Endothelial cell (in vitro differentiated cells): ENCODE measurements at places on chromosomes 12 and 14.
A peak's percentile ranks its signal among the peaks of the same experiment; 100 is the strongest.

DNA sequence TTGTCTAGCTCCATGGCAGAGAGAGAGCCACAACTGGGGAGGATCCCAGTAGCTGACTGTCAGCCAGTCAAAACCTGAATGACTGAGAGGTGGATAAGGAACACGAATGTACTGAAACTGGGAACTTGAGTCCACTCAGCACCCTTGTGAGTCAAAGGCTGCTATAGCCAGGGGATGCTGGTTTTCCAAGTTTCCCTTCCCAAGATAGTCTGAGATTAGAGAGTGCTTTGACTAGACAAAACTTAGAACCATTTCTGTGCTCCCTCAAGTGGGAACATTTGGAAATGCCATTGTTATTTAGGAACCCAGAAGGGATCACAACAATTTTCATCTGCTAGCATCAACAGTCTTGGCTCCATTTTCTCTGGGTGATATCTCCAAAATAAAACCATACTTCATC is 4.0 kb downstream of the PRKAG1 start:
- no peak for DNase-seq

GRCh38 chr14:99213527-99213971 is 58.4 kb downstream of the BCL11B start:
- no peak for DNase-seq

DNA sequence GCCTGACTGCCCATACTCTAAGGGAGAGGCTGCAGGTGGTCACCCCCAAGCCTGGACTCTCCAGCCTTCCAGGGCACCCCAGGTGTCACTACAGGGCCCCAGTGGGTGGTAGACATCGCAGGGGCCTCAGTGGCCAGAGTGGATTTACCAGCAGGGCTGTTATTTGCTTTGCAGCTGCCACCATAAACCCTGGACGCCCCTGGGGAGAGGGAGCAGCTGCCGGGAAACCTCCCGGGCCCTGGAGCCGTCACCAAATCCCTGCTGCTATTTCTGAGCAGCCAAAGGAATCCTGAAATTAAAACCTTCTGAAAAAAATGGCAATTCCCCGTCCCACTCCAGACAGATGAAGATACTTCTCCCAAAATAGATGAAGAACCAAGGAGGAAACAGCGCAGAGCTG is 13.9 kb downstream of the TMEM119 start:
- DNase-seq, result no peak

GRCh38 chr12:113934060-113934814 is 31.9 kb downstream of the RBM19 start:
- no peak for DNase-seq

- DNase-seq, result no peak
Observed at GRCh38 chr12:18479256-18479655, 217.9 kb downstream of the PIK3C2G start.

DNA sequence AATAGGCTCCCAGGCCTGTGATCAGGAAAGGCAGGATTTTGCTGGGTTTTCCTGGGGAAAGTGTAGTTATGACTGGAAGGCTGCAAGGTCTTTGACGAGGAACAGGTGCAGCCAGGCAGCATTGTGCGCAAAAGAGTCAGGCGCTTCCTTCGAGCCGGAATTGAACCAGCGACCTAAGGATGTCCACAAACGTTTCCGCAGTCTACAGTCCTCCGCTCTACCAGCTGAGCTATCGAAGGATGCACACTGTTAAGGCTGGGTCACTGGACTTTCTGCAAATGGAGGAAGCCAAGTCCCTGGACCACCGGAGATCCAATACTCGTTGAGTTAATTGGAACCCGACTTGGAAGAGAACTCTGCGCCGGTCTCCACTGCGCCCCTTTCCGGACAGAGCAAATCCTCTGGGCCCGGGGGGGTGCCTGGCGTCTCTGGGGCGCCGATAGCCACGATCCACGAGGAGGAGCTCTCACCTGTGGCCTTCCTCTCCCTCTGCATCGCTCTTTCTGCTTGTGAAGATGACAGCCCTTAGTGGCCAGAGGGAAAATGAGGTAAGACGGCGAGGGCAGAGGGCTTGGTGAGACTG is 18.4 kb upstream of the OR6S1 start:
- DNase-seq, result no peak

- DNase-seq, result no peak
Observed at GRCh38 chr14:65299826-65300225, 112.7 kb upstream of the FUT8 start.

DNA sequence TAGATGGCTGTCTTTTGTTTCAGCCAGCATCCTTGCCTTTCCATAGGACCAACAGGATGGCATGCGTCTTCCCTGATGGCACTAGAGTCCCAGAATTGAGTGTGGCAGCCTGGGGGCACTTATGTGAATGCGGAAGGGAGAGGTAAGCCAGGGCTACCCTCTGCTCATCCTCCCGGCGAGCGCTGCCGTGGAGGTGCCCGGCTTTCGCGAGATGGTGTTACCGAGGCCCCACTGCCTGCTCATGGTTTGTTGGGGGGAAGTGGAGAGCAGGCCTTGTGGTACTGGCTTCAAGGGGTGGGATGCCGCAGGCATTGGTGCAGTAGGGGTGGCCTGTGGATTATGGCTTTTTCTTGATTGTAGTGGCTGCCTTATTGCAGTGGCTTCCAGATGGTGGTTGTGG is 174.3 kb downstream of the AACS start:
- DNase-seq, result no peak

DNA sequence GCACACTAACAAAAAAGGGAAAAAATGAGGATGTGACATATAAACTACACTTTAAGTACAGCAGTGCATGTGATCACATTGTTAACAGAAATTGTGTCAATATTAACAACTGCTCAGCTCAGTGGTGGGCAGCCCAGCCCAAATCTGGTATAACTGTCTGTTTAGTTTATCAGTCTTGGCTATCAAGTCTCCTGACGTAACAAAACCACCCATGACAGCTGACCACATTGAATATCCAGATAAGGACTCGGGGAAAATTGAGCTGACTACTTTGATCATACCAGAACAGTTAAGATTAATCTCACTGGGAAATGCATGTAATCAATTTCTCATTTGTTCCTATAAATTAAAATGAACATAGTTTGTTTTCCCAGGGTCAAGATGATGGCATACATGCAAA is 396.6 kb downstream of the SNAPC1 start:
- DNase-seq, result no peak

- no peak for DNase-seq
Observed at GRCh38 chr12:3022411-3022810, 54.8 kb upstream of the TSPAN9 start.

GRCh38 chr12:57892232-57892972 is 45.9 kb upstream of the CTDSP2 start:
- DNase-seq, result no peak

DNA sequence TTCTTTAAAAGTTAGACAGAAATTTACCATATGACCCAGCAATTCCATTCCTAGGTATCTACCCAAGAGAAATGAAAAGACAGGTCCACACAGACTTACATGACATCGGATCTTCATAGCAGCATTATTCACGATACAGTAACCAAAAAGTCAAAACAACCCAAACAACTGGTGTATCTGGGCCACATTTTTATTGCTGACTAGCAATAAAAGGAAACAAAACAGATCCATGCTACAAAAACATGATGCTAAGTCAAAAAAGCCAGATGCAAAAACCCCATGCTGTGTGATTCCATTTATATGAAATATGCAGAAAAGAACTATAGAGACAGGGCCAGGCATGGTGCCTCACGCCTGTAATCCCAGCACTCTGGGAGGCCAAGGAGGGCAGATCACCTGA is 12.9 kb downstream of the TMEM120B start:
- no peak for DNase-seq

GRCh38 chr12:119181202-119181601 is 2.5 kb downstream of the HSPB8 start:
- DNase-seq, result no peak

- DNase-seq, result no peak
Observed at GRCh38 chr14:94054936-94055335, 26.1 kb downstream of the DDX24 start.

DNA sequence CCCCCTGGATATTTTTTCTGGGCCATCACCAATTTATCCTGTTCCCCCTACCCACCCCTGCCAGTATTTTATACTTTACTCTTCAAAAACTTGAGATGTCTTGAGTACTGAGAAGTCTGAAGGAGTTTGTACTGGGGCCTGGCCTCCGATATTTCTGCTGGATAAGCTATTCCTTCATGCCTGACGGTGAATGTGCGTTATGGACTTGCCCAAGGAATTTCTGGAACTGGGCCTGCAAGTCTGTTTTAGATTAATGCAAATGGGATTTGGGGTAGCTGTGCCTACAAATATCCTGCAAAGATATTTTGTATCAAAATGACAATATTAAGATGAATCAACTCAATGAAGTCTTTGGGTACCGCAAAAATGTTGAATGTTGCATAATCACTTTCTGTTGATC is at the start of gene PTCSC3:
TSS of gene PTCSC3 (minus strand) at position 199 of the 400 bp plus-strand sequence.
- no peak for DNase-seq

DNA sequence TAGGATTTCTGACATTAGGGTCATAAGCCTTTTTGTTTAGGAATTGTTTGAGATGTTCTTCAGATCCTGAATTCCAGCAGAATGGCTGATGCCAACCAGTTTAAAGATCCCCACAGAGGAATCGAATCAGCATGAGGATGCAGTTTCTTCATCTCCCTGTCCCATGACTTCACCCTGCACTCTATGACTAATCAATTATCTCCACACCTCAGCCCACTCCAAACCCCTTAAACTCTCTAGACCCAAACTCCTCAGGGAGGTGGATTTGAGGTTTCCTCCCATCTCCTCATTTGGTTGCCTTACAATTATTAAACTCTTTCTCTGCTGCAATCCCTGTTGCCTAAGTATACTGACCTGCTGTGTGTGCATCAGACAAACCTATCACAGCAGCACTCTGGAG is 86.5 kb upstream of the CRY1 start:
- DNase-seq, result no peak

DNA sequence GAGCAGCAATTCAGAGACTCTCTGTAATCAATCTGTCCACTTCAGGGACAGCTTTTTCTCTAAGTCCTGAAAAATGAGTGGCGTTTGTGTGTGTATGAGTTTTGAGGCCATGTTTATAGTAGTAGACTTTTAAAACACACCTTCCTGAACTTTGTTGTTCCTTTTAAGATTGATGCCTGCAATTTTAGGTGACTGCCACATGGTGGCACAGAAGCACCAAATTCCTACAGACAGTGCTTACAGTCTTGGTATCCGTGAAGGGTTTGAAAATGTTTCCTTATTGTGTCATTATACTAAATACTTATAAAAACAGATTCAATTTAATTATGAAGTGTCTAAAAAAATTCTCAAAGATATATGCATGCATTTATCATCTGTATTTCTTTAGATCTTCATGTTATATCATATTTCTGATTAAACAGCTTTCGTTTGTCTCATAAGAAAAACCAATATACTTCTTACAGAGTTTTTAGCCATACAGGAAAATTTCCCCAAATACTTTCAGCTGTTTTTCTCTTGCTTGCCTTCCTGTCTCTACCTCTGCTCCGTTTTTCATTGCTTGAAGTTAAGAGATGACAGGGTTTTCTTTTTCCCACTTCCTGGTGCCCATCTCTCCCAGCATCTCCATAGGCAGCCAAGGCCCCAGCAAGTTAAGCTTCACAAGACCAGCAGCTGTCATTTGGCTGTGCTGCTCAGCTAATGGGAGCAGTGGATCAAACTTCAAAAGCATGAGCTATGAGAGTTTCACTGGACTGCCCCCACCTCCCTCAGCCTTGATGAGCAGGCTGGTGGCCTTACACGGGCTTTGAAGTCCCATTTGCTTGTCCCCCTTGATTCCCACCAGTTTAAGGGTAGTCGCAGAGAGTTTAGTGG is 259.6 kb downstream of the AKAP6 start:
- peak; percentile 15 for DNase-seq

DNA sequence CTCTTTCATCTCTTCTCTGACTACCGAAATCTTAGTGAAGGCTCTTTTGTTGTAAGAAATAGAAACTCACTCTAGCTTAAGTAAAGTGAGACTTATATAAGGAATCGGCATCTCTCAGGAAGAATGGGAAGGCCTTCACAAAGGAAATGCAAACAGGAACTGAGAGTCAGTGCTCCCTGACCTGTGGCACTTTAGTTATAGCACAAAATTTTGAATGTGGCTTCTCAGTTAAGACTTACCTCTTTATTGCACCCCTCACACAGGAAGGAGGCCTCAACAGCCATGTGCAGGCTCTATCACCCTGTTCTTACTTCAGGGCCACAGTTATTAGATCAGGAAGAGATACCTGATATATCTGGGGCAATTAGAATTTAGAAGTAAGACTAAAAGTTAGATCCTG is 224.7 kb upstream of the EGLN3 start:
- no peak for DNase-seq

GRCh38 chr12:64691795-64692583 is 67.2 kb downstream of the GNS start:
- DNase-seq, result no peak

DNA sequence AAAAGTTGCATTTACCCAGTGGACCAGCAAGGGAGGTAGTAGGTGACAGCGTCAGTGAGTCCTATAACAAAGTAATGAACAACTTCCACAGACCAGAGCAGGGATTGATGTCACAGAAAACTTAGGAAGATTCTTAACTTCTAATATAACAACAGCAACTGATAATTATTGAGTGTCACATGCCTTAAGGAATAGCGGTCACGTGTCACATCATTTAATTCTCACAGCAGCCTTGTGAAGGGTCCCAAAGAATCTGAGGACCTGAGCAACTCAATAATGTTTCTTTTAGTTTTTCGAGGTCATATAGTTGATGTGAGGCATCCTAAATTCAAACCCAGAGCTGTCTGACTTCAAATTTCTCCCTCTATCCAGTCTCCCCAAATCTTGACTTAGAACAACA is 422.2 kb downstream of the EGLN3 start:
- DNase-seq, result no peak

DNA sequence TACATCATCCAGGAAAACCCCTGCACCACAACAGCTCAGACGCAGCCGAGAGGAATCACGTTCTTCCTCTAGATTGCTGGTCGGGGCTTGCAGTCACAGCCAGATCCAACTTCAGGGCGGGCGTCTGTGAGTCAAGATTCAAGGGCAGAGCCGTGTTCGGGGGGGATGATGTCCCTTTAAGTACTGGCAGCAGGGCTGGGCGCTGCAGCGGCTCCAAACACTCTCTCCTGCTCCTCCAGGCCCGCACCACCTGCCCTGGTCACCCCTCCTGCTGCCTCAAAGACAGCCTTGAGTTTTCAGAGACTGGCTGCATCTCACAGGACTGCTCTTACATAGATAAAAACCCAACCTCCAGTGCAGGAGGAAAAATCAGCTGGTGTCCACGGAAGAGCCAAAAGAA is 68.3 kb downstream of the KDM2B start:
- no peak for DNase-seq

GRCh38 chr12:104496336-104496735 is 39.6 kb downstream of the CHST11 start:
- DNase-seq, result no peak

DNA sequence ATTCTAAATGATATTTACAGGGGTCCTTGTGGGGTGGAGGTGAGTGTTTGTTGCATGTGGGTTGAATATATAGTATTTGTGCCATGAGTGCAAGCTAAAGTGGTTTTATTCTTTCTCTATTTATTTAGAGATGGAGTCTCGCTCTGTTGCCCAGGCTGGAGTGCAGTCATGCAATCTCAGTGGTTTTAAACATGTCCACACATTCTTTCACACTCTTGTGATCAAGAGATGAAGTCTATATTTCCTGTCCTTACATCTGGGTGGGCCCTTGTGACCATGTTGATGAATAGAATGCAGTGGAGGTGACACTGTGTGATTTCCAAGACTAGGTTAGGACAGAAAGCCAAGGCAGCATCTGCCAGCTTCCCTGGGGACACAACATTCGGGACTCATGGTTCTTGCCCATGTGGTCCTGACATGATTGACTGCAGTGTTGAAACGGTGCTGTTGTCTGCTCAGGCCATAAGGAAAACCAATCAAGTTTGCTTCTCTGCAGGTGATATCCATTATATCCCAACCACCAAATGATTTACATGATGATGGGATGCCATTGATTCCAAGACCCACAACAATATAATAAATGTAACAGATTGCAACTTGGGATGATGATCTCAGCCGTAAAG is 172.6 kb downstream of the SUDS3 start:
- DNase-seq, result no peak
